Breast epithelium (tissue), 4 donors: ENCODE measurements at places on chromosomes 5 and 9.

- no peak for DNase-seq
These were observed 4.0 kb downstream of the TUT7 start for GRCh38 chr9:86350006-86350760.

DNA sequence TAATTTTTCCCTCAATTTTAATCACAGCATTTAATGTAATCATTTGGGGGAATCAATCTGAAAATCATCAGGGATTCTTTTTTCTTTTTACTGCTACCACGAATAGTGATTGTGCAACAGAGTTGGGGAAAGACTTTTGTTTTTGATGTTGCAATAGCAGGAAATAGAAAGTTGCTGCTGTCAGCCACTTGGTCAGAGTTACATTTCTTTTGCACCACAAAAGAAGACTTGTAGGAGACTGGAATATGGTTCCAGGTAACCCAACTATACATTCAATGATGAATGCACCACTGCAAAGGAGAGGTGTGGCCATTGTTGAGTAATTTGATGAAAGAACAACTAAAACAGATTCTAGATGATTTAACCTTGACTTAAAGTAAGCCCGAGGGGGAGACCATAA is 46.3 kb upstream of the PALM2AKAP2 start:
- DNase-seq: no peak

DNA sequence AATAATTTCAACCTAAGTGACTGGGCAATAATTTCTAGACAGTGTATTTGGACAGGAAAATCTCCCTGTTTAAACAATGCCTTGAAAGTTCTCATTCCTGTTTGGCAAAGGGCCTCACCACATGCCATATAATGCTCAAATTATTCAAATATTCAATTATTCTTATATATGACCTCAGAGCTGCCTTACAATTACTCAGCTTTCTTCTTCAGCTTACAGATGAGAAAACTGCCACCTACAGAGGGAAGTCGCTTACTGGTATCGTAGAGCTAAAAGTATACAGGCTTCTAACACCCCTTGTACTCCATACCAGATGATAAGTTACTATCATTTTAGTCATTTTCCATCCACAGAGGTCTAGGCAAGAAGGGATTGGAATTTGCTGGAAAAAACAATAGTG is 830.3 kb downstream of the BRINP1 start:
- no peak for DNase-seq

DNA sequence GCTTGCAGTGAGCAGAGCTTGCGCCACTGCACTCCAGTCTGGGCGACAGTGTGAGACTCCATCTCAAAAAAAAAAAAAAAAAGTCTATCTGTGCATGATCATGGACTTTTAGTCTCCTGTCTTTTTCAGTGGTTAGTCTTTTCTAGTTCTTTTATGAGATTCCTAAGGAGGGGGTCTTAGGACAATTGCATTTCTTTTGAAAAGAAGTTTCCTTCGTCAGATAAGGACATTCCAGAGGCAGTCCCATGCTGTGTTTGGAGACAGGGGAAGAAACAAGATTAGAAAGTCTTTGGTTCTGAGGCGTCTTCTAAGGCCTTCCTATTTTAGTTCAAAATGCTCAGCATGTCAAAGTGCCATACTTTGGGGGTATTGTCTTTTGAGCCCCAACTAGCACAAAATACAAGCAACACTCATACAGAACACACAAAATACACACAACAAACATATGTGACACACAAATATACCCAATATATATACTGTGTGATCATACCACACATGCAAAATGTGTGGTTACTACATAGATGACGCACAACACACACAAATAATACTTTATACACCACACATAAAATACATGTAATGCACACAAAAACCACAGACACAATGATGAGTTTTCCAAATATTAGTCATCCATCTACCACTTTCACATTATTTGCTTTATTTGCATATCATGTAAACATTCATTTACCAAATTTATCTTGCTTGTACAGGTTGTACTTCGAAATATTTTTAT is 394.5 kb downstream of the SPATA31D1 start:
- DNase-seq: no peak

DNA sequence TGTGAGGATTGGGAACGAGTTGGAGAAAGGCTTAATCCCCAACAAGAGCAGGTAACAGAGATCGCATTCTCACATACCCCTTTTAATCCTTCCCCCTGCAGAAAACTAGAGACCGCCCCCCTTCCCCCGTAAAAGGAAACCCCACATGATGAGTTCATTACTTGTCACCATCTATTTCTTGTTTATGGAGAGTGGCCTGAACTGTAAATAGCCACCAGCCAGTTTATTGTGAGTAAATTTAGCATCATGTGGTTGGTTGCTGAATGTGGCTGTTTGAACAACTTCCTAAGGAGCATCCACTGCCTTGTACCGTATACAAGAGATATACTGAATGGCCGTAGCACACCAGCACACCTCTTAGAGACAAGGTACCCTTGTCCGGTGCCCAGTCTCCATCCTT is 62.1 kb downstream of the TJP2 start:
- DNase-seq: no peak

DNA sequence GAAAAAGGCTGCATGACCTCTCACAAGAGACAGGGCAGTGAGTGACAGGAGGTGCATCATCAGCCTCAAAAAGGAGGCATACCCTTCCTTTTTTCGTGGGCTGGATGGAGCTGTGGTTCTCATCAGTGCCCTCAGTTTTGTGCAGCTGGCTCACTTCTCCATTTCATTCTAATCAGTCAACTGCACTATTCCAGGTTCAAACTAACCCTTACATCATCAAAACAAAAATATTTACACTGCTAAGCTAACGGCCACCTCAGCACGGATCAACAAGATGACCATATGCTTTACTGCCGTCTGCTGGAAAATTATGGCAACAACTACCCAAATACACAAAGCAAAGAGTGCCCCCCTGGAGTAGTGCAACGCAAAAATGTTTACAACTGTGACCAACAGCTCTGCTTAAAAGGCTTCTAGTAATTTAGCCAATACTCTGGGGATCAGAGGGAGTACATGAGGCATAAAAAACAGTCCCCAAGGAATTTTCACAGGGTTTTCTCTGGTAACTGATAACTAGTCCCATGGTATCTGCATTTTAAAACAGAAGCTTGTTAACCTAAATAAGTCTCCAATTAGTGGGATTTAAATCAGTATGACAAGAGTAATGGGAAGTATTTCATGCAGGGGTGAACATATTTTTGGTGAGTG is 10.8 kb downstream of the KCNV2 start:
- DNase-seq: no peak

GRCh38 chr5:90640484-90641059 is 82.0 kb downstream of the ADGRV1 start:
- no peak for DNase-seq

DNA sequence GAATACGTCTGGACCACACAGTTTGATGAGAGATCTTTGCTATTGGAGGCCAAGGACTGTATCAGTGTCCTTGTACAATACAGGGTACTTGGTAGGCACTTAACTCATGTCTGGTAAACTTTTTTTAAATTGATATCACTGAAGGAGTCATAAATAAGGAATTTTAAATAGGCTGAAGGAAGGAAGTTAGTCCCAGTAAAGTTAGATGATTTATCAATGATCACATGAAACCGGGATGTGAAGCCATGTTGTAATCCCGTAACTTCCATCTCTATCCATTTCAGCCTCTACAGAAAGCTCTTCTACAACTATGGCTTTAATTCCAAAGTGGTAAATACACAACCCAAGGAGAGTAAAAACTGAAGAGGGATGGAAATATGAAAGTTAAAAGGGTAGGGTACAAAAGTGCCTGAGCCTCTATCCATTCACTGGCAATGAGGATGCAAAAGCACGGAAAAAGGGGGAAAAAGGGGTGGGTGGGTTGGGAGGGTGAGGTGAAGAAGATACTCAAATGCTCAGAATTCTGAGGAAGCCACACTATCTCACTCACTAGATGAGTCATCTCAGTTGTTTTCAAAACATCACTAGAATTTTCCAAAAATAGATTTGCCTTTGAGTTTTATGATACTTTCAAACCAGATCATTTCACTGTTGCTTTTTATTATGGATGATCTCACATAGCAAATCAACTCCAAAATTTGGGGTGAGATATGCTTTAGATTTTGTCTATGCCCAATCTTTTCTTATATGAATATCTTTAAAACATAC is 1053.5 kb downstream of the NR2F1-AS1 start:
- DNase-seq: no peak

DNA sequence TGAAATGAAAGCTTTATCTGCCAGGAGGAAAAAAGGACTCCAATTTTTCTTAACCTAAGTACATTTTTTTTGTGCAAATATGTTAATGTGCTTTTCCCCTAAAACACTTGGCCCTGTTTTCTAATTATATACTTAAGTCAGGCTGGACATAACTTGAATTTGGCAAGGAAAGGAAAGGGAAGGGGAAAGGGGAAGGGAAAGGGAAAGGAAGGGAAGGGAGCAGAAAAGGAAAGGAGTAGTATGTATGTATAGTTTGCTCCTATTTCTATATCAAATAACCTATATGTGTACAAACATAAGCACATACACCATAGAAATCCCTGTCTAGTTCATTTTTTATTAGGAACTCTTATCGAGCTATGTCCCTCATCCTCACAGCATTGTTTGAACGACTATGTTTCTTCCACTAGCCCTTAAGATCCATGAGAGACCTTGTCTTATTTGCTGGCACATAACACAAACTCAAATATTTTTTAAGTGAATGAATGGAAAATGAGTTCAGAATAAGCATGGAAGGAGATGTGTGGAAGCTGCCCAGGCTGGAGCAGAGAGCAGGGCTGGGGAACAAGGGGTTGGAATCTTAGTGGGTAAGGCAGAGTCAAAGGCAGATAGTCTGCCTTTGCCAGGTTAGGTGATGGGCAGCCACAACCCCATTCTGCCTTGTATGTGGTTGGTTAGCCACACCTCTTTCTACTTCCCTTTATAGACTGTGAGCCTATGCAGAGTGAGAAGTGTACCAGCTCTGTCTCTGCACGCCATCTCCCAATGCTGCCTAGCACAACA is 70.0 kb downstream of the KLHL3 start:
- DNase-seq: no peak

DNA sequence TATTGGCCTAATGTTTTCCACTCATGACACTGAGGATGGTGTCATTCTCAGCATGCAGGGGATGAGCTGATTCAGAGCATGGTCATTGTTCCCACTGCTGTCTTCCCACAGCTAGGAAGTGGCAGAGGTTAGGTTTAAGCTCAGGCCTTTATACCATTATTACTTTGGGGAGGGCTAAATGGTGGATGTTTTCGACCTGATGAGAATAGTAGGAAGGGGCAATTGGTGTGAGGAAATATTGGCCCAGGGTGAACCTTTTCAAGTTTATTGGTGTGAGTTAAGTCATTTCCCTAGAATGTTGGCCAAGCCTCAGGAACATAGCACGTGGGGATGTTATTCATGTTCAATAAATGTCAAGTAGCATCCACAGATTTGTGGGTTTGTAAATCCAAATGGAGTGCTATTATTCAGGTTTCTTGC is 59.6 kb downstream of the ARHGAP26 start:
- no peak for DNase-seq

DNA sequence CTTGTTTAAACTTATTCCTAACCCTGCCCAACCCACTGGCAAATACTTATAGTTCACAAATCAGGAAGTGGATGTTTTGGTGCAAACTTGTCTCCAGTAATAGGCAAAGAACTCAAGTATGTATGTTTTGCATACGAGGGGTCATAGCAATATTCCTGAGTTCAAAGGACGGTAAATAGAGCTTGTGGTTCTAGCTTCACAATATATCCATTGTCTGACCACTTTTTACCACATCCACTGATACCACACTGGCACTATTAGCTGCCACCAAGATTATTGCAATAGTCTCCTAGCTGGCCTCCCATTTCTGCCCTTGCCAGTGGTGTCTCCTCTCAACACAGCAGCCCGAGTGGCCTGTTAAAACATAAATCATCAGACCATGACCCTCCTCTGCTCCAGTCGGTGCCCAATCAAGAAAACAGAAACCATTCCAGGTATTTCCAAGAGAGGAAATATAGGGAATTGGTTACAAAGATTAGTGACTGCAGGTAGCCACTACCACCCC is 17.0 kb downstream of the GRXCR2 start:
- DNase-seq: no peak

DNA sequence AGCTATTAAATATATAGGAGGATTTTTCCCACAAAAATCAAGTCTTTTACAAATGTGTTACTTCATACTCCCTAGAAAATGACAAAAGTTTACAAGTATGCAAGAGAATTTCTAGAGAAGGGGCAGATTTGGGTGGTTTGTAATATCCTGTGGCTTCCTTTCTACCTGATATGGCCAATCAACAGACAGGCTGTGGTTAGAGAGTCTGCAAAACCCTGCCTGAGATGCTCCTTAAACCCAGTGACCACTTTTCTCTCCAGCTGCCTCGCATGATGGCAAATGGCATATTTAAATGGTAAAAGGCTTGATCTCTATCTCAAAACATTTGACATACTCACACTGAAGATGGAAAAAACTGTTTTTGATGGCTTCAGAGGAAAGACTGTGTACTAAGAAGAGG is 550.1 kb upstream of the ZNF462 start:
- no peak for DNase-seq

DNA sequence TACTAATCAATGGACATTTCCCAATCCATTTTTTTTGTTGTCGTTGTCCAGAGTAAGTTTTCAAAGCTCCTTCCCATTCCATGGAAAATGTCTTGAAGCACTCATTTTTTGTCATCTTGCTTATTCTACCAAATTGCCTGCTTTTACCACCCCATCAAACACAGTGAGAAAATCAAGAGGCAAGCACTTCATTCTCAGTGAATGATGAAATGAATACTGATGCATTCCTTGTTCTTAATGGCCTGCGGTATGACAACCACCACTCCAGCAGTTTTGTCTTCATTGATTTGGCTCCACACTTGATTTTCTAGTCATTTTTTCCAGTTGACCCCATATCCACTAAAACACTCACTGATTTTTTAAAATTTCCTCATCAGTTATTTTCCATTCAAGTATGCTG is 193.5 kb upstream of the ANKH start:
- no peak for DNase-seq

GRCh38 chr9:97501972-97502221 is 431 bp downstream of the TMOD1 start:
- no peak for DNase-seq

DNA sequence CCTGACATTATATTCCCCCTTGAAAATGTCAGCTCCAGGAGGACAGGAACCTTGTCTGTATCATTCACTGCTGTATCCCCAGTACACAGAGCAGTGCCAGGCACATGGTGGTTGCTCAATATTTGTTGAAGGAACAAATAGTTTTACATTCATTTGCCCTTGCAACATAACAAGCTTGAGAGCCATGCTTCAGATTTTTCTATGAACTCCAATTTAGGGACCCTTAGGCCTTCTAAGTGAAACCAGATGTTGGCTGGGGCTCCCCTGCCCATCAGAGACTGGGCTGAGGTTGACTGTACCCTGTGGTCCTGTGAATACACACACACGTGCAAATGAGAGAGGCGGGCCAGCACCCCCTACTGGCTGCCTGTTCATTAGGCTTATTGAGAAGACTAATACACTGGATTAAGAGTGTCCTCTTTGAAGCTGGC is 214.9 kb upstream of the WWC1 start:
- DNase-seq: no peak

GRCh38 chr9:126171641-126172040 is 155.0 kb upstream of the MVB12B start:
- no peak for DNase-seq
